Pancreas (tissue), 10 donors: ENCODE measurements at places on chromosomes 5 and 9. TPM values are rescaled to one million over a fixed set of nuclear protein-coding genes. Genes with fewer than 3 reads are reported as not detected.

IRX2 gene
- 22.8 TPM for polyA plus RNA-seq

FAM78A gene
- 0.76 TPM for polyA plus RNA-seq

PPIP5K2 gene
- polyA plus RNA-seq, result 13.5 TPM

SLC22A4 gene
- 0.92 TPM for polyA plus RNA-seq

C9orf85 gene
- polyA plus RNA-seq, result 4.7 TPM
